NCI-H1417 treated with DMSO at 0.1 percent for 48 hours (cell line): ENCODE measurements at places on chromosomes 11 and 22.

- DNase-seq: no peak
These were observed 106.4 kb downstream of the SERGEF start for GRCh38 chr11:17906436-17906835.

GRCh38 chr22:49790912-49791311 lies 36.8 kb downstream of the BRD1 start:
- DNase-seq: no peak

DNA sequence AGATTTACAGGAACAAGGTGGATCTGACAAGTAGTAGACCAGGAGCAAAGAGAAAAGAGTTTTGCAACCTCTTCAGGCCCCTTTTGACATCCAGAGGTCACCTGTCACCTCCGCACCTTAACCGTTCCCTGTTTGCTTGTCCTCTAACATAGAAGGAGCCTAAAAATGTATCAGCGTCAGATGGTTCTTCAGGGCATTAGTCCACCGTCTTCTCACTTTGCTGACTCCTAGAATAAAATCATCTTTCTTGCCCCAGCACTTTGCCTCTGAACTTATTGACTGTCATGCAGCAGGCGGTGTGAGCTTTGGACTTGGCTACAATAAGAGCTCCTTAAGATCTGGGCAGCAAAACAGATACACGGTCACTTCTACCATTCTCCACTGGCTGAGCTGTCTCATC lies 339.7 kb upstream of the B3GAT1 start:
- no peak for DNase-seq

GRCh38 chr11:134780486-134781147 lies 368.6 kb upstream of the B3GAT1 start:
- no peak for DNase-seq

GRCh38 chr11:132648851-132649250 lies 883.5 kb downstream of the OPCML start:
- no peak for DNase-seq
